ENCODE measurements at places on chromosomes 2 and 18. TPM values are rescaled to one million over a fixed set of nuclear protein-coding genes. Genes with fewer than 3 reads are reported as not detected.

GRCh38 chr2:18750672-18751554 is 161.5 kb upstream of the NT5C1B start:
- DNase-seq: no peak

DNA sequence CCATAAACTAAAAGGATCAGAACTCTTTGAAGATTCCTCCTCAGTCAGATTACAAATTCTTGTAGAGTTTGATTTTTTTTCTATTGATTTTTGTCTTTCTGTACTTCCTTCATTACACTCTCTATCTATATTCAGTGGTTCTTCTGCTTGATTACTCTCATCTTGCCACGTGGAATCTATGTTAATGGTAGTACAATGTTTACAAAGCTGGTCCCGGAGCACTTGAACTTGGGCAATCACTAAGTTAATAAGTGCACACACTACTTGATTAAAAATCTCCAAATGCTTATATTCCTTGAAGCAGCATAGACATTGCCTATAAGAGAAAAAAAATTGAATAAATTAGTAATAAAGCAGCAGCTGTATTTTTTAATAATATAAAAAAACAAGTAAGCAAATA is 65.1 kb downstream of the USP34 start:
- DNase-seq: no peak

DNA sequence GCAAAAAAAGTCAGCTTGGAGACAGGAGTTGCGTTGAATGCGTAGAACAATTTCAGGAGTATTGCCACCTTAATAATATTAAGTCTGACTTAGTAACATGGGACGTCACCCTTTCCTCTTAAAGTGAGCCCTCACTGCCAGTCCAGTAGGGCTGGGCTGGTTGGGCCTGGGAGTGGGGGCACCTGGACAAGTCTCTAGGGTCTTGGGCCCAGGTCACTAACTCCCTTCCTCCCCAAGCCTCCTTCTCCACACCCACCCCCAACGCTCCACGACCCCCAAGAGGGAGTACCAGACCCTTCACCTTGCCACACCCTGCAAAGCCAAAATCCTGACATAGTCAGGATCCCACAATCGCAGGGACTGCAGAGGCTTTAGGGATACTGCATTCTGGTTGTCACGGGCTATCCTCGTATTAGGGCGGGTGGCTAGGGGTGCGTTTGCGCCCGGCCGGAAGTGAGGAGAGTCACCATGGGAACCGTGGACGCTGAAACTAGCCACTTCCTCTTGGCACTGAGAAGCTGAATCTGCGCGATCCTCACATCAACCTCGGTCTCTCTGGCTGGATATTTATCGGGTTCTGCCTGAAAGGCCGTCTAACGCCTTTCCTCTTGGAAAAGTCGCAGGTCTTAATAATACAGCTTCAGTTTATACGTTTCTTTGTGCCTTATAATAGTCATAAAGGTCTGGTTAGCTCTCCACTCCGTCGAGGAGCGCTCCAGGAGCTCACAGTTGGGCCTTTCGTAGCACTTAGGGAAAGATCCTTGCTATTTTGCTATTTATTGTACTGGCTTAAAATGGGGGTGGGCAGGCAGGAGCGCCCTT is 10.3 kb upstream of the CXXC1 start:
- peak; percentile 84 for DNase-seq

- DNase-seq: no peak
Observed at GRCh38 chr18:27723168-27723567, 453.8 kb downstream of the CDH2 start.

Gene TCF23
- 0.42 TPM for total RNA-seq

All from ureter (tissue), 1 donor.